ENCODE measurements at places on chromosomes 16 and 17. TPM values are rescaled to one million over a fixed set of nuclear protein-coding genes. Genes with fewer than 3 reads are reported as not detected.
A peak's percentile ranks its signal among the peaks of the same experiment; 100 is the strongest.

DNA sequence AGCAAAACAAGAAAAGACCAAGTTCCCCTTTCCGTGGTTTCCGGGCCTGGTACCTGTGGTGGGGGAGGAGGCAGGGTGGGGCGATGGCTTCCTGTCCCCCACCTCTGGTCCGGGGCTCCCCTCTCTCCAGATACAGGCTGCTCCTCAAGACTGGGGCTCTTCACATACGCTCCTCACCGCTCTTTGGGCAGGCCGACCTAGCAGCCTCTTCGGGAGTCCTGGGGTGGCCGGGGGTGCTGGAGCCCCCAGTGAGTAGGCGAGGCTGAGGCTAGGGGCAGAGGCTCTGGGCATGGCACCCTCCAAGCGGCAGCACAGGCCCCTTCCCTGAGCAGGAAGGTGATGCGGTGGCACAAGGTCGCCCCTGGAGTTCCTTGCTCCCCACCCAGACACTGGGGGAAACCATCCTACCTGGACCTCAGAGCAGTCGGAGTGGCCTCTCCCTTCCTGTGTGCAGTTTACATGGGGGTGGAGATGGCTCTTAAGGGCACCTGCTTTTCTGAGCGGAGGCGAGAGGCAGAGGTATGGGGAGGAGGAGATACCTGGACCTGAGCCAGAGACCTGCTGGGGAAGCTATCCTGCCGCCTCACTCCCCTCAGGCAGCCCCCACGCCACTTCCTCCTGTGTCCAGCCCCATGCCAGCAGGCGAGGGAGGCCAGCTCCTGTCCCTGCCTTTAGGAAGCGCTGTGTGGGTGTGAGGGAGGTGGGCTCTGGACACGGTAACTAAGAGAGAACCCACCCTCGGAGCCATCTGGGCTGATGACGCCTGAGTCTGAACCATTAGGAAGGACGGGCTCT, 891 bp downstream of the CORO1A start:
- no peaks in the 10 kb centered on the region for H3K36me3 ChIP-seq
- H3K4me1 ChIP-seq = peaks cover 10% of the 10 kb centered on the region
- no peak overlapping the region for H3K27ac ChIP-seq
- peak; percentile 17 for DNase-seq

DNA sequence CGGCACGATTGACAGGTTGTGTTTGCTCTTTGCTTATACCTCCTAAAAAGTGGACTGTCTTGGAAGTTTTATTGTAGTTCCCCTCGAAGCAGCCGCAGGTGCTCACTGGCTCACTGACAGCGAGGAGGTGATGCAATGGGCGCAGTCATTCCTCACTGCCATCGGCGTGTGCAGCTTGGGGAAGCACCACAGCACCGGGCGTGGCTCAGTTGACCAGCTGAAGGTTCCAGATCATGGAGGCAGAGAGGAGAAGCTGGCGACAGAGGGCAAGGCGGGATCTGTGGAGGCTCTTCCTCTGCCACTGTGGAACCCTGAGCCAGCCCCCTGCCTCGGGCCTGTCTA, 72.1 kb upstream of the TNRC6C start:
- no peak for DNase-seq
- H3K27me3 ChIP-seq = no peaks in the 10 kb centered on the region
- no peak overlapping the region for H3K27ac ChIP-seq
- peaks cover 3% of the 10 kb centered on the region for H3K4me1 ChIP-seq
- H3K4me3 ChIP-seq = no peak overlapping the region
- no peaks in the 10 kb centered on the region for H3K36me3 ChIP-seq

GRCh38 chr17:58301504-58302150, 20.9 kb upstream of the MPO start:
- H3K36me3 ChIP-seq = no peaks in the 10 kb centered on the region
- no peak overlapping the region for H3K27ac ChIP-seq
- no peaks in the 10 kb centered on the region for H3K4me1 ChIP-seq
- DNase-seq = no peak
- no peak overlapping the region for H3K4me3 ChIP-seq

- no peak overlapping the region for H3K4me3 ChIP-seq
- H3K27ac ChIP-seq = no peak overlapping the region
- H3K4me1 ChIP-seq = no peaks in the 10 kb centered on the region
- peak; percentile 61 for DNase-seq
Measured at GRCh38 chr16:9138731-9139501, 47.5 kb downstream of the HAPSTR1 start.

CLDN7 gene
- total RNA-seq = 135 TPM

Measured in thyroid gland (tissue), 4 donors.